Omental fat pad (tissue), 4 donors: ENCODE measurements at places on chromosomes 13 and 19. TPM values are rescaled to one million over a fixed set of nuclear protein-coding genes. Genes with fewer than 3 reads are reported as not detected.

DNA sequence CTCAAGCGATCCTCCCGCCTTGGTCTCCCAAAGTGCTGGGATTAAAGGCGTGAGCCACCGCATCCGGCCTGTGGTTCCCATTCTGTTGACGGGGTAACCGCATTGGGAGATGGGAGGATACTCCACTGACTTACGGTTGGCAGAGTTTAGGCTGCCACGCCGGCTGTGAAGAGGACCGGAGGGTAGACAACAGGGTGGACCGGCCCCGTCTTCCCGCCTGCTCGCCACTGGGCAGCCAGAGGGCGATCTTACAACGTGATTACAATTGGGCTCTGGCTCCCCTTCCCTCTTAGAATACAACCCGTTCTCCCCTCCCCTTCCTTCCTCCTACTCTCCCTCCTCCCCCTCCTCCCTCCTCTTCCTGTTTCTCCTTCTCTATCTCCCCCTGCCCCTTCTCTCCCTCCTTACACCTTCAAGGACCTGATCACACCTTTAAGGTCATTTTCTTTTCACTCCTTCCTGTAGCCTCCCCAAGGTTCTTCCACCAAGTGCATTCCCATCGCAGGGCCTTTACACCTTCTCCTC is 957 bp upstream of the CCDC194 start:
- DNase-seq = no peak

DNA sequence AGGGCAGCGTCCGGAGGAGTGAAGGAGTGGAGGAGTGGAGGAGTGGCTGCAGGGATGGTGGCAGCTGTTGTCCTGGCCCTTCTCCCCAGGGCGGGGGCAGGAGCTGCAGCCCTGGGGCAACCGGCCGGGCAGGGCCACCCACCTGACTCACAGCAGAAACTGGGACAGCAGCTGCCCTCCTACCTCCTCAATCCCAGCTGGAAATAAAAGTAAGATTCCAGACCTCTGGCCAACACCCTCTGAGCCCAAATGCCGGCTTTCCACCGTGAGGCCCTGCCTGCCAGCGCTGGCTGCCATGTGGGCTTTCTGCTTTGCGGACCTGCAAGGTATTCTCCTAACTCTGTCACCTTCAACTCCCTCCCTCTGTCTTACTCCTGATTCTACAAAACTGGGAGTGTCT is 3.3 kb upstream of the CLPP start:
- DNase-seq = no peak

- no peak for DNase-seq
These were observed 984 bp downstream of the SIX5 start for GRCh38 chr19:45767881-45768654.

- no peak for DNase-seq
These were observed 550 bp upstream of the DLL3 start for GRCh38 chr19:39497996-39498797.

GRCh38 chr13:90872491-90873025 is 474.9 kb upstream of the MIR17HG start:
- DNase-seq = no peak

- DNase-seq = no peak
These were observed 1043.6 kb downstream of the UQCRFS1 start for GRCh38 chr19:28169168-28169887.

GRCh38 chr13:49183672-49184325 is 36.3 kb upstream of the MLNR start:
- no peak for DNase-seq

- no peak for DNase-seq
These were observed 40.3 kb upstream of the IPO5 start for GRCh38 chr13:97913206-97913605.

Gene STARD13
- total RNA-seq = 42.6 TPM

Gene ZNF737
- total RNA-seq = 8.8 TPM

Gene APOC1
- 25.1 TPM for total RNA-seq
